Prostate gland (tissue), 2 donors: ENCODE measurements at places on chromosomes 2 and 18.

- DNase-seq = no peak
Measured at GRCh38 chr2:898319-898718, 52.3 kb upstream of the SNTG2 start.

GRCh38 chr2:48197618-48198017, 291.3 kb upstream of the FBXO11 start:
- DNase-seq = no peak

GRCh38 chr18:63477200-63477599, 442 bp downstream of the SERPINB5 start:
- DNase-seq = no peak

DNA sequence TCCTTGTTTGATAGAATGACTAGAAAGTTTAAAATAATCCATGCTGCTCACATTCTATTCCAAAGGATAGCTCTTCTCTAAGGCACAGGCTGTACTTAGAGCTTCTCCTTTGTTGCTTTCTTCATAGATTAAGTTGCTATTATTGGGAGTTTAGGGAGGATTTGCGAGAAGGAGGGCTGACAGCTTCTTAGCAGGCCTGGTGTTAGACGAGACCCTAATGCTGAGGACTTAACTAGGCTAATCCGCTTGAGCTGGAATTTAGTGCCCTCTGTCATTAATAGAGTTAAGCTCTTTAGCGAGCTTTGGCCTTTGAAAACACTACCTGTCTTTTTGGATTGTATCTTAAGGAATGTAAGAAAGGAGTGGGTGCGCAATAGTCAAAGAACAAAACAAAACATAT, 81.3 kb downstream of the MOGAT1 start:
- no peak for DNase-seq

DNA sequence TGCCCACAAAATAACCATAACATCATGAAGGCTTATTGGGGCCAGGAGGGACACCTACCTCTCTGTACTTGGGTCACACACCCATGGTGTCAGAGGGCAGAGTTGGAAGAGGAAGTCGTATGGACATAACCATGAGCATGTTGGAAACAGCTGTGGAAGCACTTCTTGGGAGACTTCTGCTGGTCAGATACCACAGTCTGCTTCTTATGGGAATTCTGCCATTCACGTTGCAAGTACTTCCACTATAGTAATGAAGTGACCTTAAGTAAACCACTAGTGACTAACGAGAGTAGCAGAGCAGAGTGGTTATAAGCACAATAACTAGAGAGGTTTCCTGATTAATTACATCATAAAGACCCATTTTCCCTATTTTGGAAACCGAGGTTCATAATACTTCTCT, 61.1 kb upstream of the TFPI start:
- no peak for DNase-seq
